ENCODE measurements at places on chromosomes 16 and 17.
A peak's percentile ranks its signal among the peaks of the same experiment; 100 is the strongest.

GRCh38 chr17:4293572-4293971 is 29.8 kb upstream of the ANKFY1 start:
- no peak for DNase-seq

GRCh38 chr17:28497931-28498330 is 8.2 kb upstream of the FOXN1 start:
- DNase-seq: peak; percentile 94

GRCh38 chr17:30506481-30506880 is 29.3 kb downstream of the GOSR1 start:
- no peak for DNase-seq

- no peak for DNase-seq
Measured at GRCh38 chr17:29625037-29625750, 2.5 kb upstream of the CORO6 start.

DNA sequence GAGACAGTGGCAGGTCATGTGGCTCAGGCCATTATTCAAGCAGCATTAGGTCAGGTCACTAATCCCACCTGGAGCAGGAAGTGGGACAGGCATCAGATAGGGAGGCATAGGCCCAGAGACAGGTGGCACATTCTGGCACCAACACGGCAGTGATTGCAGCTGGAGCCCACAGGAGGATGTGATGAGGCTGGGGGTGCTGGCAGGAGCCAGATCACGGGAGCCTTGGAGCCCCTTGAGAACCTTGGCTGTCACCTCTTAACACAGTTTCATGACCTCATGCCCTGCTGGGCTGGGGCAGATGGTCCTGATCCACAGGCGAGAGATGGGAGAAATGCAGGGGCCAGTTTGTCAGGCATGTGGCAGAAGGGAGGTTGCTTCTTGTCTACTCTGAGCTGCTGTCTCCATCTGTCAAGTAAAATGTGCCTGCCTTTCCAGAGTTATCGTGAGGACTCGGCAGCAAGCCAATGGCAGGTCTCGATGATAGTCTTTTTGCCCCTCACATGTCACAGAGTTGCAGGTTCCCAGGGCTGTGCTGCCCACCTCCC is 109.6 kb downstream of the CLEC16A start:
- DNase-seq: no peak

DNA sequence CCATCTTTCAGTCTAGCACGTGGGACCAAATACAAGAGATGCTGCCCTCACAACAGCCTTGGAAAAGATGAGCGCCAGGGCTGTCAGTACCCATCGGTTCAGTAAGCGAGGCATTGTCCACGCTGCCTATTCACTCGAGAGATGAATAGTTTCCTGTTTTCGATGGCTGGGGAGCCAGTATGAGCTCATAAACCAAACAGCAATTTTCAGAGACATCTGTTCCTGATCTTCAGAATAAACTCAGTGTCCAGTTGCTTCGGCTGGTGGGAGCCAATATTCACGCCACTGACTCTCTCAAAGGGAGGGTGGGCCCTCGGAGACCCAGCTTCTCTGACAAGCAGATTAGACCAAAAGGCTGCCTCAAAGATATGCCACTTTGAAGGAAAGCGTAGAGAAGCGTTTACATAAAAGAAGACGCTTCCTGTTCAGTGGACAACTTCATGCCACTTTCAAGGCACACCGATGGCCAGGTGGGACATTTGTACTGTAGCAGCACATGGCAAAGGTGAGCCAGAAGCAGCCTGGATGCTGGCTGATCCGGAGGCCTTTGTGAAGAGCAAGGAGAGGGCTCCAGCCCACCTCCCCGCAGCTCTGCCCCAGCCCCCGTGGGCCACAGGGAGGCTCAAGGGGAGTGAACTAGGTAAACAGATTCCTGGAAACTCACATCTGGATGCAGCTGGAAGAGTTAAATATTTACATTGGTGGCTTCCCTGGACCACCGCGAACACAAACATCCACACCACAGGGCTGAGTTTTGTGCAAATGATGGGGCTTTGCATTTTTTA is 6.0 kb downstream of the TIMM22 start:
- DNase-seq: no peak

DNA sequence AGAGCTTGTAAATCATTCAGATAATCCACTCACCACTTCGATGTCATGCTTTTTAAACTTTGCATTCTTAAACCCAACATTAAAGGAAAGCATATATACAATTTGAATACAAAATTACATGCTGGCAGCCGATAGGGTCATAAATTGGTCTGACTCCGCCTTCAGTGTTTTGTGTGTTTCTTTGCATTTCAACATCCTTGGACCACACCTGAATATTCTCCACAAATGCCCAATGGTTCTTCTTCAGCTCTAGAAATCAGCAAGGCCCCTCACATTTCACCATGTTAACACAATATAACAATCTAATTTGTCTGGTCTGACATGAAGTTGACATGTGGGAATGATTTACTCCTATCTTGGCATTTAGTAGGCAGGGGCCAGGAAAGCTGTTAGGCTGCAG is 17.1 kb downstream of the SETD6 start:
- DNase-seq: no peak

- DNase-seq: peak; percentile 88
Measured at GRCh38 chr16:28823873-28824716, 1.3 kb downstream of the ATXN2L start.

DNA sequence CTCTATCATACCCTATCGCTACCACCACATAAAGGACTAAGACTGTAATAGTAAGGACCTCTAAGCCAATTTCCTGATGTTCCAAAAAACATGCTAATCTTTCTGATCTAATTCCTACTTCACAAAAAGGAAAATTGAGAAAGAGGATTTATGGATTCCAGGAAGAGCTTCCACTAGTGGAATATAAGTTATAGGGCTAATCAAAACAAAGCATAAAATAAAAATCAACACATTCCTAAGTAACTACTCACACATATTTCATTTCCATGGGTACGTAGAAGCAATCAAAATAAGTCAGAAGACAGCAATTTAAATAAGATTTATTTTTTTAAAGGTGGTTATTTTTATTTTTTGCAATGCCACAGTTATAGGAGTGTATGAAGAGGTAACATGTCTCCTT is 12.4 kb downstream of the CCDC43 start:
- DNase-seq: no peak

DNA sequence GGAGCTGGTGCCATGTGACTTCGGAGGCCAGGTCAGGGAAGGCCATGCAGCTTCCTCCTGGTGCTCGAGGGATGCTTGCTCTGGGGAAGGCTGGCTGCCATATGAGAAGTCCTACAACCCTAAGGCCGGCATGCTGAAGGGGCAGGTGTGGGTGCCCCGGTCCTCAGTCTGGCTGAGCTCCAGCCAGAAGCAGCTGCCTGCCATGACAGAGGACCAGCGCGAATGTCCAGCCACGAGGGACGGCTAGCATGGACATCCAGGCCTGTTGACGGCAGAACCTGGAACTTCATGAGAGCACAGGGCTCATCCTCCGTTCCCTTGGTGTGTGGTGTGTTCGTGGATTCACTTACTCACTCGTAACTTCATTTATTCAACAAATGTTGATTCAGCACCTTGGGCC is 140.6 kb downstream of the IRF8 start:
- no peak for DNase-seq

DNA sequence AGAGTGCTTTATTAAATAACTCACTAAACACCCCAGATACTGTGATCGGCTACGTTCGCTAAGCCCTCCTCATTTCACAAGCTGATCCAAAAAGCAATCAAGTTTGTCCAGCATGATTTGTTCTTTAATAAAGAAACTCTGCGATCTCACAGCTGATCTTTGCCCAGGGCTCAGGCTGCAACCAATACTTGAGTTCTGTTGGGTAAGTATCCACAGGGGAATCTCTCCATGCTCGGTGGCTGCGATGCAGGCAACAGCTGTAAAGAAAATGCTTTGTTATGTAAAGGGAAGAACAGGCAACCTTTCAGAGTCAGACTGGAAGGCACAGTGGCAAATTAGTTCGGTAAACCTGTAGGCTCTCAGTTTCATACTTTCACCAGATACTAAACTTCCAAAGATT is 67.5 kb downstream of the SHISA6 start:
- no peak for DNase-seq

DNA sequence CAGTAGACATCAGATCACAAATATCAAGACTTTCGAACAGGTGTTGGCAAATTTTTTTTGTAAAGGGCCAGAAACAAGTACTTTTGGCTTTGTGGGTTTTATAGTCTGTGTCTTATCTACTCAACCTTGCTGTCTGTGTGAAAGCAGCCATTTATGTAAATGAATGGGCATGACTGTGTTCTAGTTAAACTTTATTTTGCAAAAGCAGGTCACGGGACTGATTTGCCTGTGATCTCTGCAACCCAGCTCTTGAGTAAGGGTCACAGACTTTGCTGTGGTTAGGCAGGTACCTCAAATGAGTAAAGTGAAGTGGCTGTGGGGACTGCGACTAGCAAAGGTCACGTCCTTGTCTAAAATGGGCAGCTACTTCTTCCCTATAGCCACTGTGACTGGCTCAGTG is 136.5 kb downstream of the FTO start:
- no peak for DNase-seq

DNA sequence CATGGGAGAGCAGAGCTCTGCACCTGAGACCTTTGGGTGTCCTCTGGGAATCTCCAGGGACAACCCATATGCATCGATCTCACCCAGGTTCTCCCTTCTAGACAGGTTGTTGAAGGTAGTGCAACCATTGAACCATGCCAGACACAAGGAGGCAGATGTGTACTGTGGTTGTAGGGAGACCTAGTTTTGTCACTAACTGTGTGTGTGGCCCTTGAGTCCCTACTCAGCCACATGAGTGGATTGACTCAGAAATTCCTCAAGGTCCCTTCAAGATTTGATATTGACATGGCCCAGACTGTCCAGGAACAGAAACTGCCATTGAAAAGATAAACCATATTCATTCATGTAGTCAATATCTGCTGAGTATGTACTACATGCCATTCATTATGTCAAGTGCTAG is 396.4 kb upstream of the CCL2 start:
- no peak for DNase-seq

DNA sequence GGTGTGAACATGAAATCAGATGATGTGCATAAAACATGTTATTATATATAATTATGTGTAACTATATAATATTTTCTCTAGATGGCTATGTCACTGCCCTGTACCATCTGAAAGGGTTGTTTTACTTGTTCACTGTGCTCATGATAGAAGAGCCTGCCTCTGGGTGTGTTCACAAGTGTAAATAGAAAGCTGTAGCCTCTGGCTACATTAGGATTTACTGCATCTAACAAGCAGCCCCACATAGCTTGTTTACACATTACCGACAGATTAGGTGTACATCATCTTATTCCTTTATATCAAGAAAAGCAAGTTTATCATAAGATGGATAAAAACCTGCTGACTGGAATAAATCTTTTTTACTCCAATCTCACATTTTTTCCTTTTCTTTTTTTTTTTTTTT is 46.1 kb downstream of the CHD9 start:
- peak; percentile 52 for DNase-seq

GRCh38 chr16:86685076-86685475 is 106.7 kb downstream of the FOXL1 start:
- no peak for DNase-seq

GRCh38 chr17:1201132-1201702 is 21.4 kb upstream of the ABR start:
- DNase-seq: no peak

DNA sequence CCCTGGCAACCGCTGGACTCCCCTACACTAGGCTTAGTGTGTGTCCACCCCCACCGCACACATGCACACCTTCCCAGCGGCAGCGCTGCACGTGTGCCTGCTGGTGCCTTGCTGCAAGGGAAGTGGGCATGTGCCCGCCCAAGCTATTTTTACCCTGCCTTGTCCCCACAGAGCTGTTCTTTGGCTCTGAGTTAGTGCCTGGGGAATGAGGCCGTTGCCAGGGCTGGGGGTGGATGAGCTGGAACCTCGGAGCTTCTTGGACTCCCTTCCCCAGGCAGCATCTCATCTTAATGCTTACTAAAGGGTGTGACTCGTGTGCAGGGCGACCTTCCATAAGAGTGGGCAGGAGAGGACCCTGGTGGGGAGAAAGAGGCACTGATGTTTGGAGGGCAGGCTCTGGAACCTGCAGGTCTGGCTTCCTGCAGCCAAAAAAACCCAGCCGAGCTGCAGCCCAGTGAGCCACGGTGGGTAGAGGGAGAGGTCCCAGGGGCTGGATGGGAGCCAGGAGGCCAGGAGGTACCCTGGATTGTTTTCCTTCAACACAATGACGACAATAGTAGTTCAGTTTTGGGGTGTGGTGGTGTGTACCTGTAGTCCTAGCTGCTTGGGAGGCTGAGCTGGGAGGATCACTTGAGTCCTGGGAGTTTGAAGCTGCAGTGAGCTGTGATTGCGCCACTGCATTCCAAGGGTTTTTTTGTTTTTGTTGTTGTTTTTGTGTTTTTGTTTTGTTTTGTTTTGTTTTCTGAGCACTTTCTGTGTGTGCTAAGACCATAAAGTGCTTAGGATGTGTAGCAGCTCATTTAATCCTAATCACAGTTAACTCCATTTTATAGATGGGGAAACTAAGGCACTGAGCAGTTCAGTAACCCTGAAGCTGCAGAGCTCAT is 119.1 kb downstream of the RAB11FIP4 start:
- DNase-seq: no peak

- DNase-seq: no peak
Measured at GRCh38 chr17:73391331-73392265, 79.8 kb upstream of the CDC42EP4 start.

GRCh38 chr16:89395150-89396142 is 94.9 kb downstream of the ANKRD11 start:
- peak; percentile 93 for DNase-seq

DNA sequence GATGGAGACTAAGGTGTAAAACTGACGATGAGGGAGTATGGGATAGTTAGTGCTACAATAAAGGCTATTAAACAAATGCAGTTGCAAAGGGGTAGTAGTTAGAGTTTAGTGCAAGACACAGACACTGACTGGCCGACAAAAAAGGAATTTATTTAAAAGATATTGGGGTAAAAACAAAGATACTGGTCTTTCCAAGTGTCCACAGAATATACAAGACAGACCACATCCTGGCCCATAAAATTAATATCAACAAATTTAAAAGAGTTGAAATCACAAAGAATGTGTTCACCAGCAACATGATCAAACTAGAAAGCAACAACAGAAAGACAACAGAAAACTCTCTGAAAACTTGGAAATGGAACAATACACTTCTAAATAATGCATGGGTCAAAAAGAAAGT is 54.7 kb downstream of the CFDP1 start:
- DNase-seq: no peak

DNA sequence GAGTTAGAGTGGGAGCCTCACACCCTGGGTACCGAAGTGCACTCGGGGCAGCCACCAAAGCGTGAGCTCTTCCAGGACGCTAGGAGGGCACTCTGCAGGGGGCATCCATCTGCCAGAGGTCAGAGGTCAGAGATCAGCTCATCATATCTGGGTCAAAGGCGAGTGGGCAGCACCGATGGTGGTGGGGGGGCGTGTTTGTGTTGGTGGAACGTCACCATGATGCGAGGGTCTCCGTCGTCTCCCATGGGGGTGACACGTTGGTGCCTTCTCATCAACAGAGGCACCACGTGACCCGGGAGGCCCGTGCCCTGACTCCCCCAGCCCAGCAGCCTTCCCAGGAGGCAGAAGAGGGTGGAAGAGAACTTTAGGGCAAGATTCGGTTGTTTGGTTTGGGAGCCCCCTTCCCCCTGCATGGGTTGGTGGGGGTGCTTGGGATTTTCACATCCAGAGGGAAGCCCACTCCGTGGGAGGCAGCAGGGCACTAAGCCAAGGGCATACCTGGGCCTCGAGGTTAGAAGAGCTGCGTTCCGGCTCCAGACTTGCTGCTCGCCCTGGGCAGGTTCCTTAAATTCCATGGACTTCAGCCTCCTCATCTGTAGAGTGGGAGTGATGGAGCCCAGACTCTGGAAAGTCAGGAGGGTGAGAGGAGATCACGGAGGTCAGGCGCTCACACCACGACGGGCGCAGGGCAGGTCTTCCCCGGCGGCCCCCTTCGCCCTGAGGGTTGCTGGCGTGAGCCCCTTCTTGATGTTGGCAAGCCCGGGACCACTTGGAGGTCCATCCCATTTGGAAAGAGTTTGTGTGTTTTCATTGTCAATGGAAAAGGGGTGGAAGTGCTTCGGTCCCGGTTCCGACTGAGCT is 14.0 kb downstream of the CRISPLD2 start:
- DNase-seq: no peak
